ENCODE measurements at places on chromosomes 4 and X.

DNA sequence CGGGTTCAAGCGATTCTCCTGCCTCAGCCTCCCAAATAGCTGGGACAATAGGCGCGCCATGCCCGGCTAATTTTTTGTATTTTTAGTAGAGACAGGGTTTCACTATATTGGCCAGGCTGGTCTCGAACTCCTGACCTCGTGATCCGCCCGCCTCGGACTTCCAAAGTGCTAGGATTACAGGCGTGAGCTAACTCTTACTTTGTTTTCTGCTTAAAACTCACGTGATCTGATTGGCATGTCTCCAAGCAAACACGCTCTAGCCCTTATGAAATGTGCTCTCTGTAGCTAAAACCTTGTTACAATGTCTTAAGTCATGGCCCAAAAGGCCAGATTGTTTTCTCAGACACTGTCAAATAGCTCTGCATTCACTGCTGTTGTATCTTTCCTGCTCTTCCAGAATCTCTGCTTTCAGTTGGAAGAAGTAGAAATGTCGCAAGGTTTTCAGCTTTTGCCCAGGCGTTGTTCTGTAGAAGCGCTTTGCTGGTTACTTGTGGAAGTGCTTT, 39.7 kb upstream of the OGT start:
- DNase-seq = no peak

- DNase-seq = no peak
Observed at GRCh38 chr4:185222598-185222997, 13.2 kb downstream of the SNX25 start.

DNA sequence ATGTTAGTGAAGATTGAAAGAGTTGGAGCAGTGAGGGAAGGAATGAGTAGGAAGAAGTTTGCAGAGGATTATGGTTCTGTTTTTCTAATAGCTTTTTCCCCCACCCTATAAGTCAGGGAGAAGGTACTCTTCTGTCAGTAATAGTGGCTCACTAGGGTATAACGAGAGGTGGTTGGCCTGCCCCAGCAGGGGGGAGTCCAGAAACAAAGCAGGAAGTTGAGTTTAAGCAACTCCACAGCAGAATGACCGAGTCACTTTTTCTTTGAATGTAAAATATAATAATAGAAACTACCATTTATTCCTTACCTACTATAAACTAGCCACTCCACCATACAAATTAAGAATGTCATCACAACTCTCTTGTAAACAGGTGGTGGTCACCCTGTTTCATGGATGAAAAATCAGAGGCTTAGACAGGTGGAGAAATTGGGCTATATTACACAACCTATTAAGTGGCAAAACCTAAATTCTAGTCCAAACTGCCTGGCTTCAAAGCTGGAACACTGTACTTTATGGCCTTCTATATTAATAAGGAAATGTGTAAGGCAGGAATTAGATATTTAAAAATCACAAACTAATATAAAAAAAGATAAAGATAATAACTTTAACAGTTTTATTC, 21.9 kb downstream of the AP1AR start:
- no peak for DNase-seq

- no peak for DNase-seq
Observed at GRCh38 chrX:148466292-148466691, 34.1 kb upstream of the AFF2 start.

GRCh38 chr4:4861390-4862018, 2.0 kb downstream of the MSX1 start:
- DNase-seq = no peak

DNA sequence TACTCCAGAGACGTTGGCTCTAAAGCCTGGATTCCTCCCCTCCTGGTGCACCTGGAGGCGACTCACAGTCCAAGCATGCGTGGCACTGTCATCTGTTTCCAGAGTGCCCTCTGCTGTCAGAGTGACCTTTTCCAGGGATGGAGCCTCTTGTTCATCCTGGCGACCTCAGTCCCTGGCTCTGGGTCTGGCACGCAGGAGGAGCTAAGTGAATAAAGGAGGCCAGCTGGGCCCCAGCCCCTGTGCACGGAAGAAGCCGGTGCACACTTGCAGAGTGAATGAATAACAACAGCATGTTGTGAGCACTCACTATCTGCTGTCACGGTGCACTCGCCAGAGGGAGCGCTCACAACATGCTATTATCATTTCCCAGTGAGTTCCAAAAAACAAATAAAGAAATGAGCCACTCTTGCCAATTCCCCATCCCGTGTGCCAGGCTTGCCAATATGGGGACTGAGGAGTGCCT, 27.8 kb upstream of the PSAPL1 start:
- DNase-seq = no peak

GRCh38 chrX:23901060-23901459, 6.7 kb downstream of the APOO start:
- no peak for DNase-seq
